ENCODE measurements at places on chromosomes 2 and 18.

DNA sequence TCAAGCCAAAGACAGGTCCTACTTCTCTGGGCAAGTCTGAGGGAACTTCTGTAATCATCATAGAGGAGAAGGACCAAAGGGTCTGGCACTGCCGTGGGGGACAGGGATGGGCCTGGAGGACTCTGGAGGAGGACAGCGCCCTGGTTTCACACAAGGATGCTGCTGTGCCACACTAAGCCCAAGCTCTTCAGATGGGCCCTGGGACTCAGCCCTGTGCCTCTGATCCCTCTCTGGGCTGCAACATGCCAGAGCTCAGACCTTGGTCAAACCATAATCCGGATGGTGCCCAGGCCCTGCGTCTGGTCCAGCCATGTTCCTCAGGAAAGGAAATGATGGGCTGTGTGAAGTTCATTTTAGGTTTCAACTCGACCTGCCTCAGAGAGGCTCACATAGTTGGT lies 222.0 kb upstream of the COPS8 start:
- DNase-seq: no peak

DNA sequence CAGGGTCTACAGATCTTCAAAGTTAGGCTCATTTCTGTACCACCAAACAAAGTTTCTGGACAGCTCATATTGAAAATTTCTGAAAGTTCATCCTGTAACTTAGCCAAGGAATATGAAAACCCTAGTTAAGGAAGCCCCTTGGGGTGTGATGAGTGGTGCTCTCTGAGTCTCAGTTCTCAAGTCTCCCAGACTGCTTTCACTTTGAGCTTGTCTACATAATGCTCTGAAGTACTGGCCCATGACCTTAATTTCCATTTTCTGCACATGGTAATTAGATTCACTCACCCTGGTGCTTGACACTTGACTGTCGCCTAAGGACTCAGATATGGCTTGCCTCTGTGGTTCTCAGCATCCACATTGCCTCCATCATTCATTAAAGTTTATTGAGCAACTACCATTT lies 51.7 kb upstream of the SATB2 start:
- no peak for DNase-seq

- DNase-seq: no peak
Measured at GRCh38 chr2:237669628-237670392, 42.4 kb downstream of the LRRFIP1 start.

DNA sequence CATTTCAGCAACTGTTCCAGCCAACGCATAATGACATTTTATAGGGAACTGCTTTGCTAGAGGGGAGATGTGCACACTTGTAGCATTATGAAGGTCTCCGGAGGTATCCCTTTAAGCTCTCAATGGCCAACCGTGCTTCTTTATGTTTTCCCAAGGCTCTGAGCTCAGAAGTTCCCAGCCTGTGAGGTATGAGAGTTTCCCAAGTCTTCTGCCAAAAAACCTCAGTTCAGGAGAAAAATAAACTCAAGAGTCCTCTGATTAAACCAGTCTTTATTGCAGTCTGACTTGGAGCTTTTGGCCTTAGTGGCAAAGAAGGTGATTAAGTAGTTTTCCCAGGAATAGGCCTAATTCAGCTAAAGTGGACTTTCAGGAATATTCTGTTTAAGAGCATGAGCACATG lies 35.4 kb upstream of the ZNF532 start:
- DNase-seq: no peak

GRCh38 chr2:189837326-189837725 lies 53.1 kb downstream of the PMS1 start:
- no peak for DNase-seq

DNA sequence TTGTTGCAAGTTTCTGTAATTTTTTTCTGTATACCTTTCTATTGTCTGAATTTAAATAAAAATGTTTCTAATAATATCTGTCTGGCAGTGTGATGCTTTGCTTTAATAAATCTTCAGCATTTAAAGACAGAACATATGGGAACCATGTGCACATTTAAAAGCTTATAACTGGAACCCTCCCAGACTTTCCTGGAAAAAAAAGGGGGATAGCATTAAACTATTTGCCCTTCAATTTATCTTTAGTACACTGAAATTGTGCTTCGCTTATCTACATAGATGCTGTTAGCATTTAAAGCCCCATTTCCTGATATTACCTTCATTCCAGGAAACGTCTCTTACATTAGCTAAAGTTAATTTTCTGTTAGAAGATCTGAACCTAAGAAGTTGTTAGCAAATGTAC lies 64.6 kb downstream of the ZC3H6 start:
- no peak for DNase-seq

- no peak for DNase-seq
Measured at GRCh38 chr2:101801496-101801895, 104.0 kb downstream of the MAP4K4 start.

DNA sequence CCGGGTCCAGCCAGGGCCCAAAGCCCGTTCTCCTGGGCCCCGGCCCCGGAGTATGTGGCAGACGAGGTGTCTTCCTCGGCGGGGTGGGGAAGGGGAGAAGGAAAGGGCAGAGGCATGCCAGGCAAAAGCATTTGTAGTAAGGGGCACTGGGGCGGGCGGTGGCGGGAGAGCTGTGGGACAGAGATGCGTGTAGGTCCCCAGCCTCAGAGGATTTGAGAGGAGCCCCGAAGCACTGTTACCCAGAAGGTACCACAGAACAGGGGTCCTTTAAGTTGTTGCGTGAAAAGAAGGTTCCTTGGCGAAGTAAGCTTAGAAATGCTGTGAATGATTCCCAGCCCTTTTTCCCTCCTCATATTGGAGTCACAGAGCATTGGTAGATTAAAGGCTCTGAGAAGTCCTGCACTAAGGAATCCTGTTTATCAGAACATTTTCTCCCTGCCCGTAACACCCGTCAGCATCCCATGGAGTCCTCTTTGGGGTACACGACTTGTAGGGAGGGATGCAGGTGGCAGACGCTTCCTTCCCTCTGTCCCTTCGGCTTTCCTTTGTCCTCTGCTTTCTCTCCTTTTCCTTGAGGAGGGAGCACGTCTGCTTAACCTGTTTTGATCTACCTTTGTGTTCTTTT lies 12.5 kb downstream of the GAREM2 start:
- no peak for DNase-seq

DNA sequence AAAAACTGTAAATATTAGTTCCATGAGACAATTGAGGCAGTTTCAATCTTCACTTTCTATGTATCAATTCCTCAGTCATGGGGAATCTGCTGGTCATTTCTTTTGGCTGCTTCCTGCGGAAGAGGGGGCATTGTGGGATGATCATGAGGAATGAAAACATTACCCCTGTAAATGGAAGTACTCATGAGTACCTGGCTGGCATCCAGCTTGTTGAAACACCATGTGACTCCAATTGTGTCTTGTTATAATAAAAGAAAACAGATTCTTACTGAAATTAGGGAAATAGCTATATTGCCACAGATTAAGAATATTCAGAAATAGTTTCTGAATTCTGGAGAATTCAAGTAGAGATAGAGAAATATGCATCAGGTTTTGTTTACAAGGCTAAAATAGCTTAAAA lies 41.6 kb upstream of the GPR39 start:
- no peak for DNase-seq

DNA sequence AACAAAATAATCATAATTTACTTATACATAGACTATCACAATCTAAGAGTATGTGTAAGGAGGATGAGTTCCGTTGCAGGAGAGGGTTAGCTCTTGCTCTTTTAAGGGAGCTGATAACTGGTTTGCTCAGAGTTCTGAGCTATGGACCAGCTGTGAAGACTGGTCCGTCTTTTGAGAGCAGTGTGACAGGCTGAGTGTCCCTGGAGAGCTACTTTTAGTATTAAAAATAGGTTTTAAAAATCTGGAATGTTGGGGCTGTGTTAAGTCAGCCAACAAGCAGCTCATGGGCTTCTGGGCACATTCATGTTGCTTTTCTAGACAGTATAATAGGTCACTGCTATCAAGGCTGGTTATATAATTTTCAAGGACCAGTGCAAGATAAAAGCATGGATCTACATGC lies 41.5 kb upstream of the TMEM131 start:
- DNase-seq: no peak

All from Karpas-422 (cell line).